ENCODE measurements at places on chromosomes 12 and 14.

DNA sequence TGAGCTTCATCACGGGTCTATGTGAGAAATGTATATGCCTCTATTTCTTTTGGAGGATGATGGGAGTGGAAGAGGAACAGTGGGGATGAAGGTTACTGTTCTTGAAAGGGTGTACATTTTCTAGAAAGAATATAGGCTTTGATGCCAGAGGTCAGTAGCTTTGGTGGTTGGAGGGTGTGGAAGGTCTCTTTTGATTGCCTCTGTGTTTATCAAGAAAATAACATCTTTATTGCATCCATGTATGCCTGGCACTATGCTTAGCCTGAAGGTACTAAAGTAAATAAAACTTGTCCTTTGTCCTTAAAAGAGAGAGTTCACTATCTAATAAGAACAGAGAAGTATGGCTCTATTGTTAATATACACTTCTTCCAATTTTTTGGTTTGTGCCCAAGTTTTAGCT lies 201.8 kb downstream of the NUBPL start:
- no peak for DNase-seq

- no peak for DNase-seq
Observed at GRCh38 chr12:1842905-1843640, 22.7 kb downstream of the LRTM2 start.

DNA sequence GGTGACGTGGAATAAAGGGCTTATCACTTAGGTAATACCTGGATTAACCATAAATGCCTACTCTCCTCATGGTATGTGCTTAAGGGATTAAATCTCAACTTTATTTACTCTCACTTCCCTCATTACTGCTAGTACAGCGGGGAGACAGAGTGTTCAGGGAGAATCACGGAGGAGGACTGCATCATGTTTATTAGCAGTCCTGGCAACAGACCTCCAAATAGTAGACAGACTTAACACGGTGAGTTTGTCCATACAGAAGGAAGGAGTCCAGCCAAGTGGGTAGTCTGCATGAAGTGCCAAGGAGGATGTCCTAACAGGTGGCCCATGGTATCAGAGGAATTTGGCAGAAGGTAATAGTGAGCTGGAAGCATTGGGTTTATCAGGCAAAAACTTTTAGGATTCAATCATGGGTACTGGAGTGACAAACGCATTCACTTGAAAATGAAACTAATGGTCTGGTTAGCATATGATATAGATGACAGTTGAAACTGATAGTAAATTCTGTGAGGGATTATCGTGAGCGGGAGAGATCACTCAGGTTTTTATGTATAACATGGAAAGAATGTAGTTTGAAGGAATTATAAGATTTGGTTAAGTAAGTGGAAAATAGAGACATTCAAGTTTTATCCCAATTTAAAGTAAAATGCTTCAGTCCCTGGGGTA lies 471.8 kb downstream of the TMEM117 start:
- no peak for DNase-seq

GRCh38 chr14:35532783-35533356 lies 1.1 kb upstream of the INSM2 start:
- DNase-seq = no peak

DNA sequence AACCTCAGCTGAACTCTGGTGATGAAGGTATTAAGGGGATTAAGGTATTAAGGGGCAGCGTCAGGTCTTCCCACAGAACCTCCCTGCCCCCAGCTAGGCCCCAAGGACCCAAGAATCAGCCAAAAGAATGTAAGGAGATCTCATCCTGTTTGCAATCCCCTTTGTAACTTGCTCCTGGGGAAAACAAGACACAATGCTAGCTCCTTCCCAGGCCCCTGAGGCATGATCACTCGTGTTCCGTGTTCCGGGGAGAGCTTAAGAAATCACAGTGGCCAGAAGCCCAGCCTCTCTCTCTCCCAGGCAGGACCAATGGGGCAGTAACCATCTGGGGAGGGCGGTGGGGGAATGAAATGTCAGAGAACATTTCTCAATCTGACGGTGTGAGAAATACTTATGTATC lies 33.2 kb downstream of the PIGH start:
- no peak for DNase-seq

GRCh38 chr12:101877806-101878242 lies 444 bp downstream of the DRAM1 start:
- no peak for DNase-seq

- DNase-seq = no peak
Observed at GRCh38 chr12:132160601-132161035, 16.4 kb downstream of the NOC4L start.

DNA sequence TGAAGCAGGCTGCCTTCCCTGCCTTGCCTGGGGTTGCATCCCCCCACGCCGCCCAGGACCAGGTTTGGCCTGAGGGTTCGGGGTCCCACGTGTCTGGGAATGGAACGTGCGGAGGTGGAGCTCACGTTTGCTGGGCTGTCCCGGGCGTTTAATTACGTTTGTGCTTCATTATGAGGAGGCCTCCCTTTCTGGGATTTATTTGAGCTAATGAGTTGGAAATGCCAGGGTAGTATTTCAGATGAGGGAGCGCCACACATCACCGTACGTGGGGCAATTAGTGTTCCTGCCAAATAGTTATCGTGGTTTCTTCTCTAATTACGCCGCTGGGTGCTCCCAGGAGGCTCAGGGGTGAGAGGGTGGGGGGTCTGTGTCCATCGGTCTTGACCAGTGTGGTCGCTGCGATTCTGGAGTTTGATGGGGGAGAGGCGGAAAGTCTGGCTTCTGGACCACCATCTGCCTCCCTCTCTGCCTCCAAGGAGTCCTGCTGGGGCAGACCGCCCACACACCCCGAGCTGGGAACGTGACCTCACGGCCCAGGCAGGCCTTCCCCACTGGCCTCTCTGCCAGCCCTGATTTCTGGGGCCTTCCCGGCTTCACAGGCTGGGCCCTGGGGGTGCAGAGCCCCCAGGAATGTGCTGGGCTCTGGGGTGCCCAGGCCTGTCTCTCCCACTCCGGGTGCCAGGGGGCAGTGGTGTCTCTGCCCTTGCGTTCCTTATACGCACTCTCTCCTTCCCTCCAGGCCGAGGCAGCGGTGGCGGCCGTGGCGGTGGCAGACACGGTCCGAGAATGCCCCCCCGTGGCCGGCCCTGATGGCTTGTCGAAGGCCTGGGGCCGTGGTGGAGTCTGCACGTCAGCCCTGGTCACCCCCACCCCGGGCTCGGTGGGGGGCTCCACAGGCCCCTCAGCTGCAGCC lies 18.9 kb downstream of the KIF26A start:
- DNase-seq = no peak

GRCh38 chr12:125021096-125021495 lies 27.7 kb downstream of the BRI3BP start:
- DNase-seq = no peak

DNA sequence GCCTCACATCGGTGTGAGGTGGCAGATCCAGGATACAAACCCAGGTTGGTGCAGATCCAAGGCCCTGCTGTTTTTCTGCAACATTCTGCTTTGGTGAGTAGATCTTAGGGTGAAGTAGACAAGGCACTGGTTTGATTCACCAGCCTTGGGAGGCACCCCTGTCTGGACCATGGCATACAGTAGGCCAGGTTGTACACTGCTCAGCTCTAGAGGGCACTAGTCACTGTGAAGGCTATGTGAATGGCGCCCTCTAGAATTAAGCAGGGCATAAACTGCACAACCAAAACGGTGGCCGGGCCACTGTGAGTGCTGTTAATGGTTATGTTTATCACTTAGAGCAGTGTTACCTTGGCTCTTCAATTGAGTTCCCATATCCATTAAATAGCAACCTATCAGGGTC lies 280.6 kb upstream of the PWP1 start:
- no peak for DNase-seq

GRCh38 chr14:76577837-76578236 lies 183.4 kb upstream of the VASH1 start:
- DNase-seq = no peak

- DNase-seq = no peak
Observed at GRCh38 chr14:50360851-50361250, 35.8 kb downstream of the CDKL1 start.

GRCh38 chr12:30880813-30881212 lies 45.7 kb upstream of the TSPAN11 start:
- no peak for DNase-seq

GRCh38 chr12:104340177-104340576 lies 36.6 kb downstream of the EID3 start:
- DNase-seq = no peak

DNA sequence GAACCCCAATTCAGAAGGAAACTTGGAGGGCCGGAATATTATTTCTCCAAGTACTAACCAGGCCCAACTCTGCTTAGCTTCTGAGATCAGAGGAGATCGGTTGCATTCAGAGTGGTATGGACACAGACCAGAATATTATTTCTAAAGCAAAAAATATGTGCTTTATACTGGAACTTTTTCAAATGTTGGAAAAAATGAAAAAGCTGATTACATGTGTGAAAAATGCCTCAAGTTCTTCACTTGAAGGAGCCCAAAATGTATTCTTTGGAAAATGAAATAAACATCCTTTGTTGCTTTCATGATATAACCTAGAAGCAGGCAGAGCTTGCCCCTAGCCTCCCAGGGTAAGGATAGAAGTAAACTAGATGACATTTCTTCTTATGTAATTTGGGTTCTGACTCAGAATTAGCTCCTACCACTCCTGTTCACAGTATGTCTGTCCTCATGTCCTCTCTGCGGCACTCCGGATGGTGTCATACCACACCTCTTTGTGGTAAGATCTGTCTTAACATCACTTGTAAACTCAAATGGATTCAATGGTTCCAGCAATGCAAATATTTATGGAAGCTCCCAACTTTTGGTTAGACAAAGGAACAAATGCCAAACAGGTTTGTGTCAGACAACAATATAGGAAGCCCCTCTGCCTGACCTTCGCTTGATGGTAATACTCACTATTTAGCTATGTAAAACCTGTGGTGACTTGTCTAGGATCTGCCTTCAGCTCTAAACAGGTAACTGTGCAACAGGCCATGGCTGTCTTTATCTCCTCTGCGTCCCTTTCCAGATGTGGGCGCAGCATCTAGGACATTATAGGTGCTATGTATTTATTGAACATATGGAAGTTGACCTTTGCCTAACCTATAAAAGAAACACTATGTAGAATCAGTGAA lies 178.5 kb downstream of the SSPN start:
- DNase-seq = no peak

- no peak for DNase-seq
Observed at GRCh38 chr14:77036484-77037214, 8.1 kb upstream of the IRF2BPL start.

GRCh38 chr14:35878272-35879150 lies 52.4 kb downstream of the BRMS1L start:
- DNase-seq = no peak

DNA sequence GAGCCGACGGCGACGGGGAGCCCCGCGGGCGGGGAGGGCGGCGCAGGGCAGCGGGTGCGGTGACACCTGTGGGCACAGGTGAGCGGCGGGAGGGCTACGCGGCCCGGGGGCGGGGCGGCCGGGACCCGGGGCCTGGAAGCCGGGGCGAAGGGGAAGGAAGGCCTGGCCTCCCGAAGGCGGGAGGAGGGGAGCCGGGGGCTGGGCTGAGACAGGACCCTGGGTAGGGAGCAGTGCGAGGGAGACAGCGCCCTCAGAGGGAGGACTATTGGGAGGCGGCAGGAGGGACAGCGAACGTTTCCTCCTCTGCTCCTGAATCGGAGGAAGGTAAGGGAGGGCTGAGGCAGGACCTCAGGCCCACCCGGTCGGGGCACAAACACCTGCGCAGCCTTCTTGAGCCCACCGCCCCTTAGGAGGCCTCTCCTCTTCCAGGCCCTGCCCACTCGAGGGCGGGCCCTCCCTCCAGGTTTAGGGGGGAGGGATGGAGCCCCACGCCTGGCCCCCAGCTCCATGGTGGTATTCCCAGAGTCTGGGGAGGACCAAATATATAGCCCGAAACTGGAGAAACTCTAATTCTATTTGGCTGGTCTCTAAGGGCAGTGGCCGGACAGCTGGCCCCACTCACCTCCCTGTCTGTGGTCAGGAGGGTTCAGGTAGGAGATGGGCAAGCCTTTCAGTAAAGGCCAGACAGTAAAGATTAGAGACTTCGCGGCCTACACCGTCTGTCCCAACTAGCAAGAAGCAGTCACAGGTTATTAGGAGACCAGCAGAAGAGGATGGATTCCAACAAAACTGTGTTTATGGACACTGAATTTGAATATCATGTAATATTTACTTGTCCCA lies 509 bp downstream of the PLEKHG6 start:
- DNase-seq = no peak
